Breast epithelium (tissue), 4 donors: ENCODE measurements at places on chromosomes 2 and 18. TPM values are rescaled to one million over a fixed set of nuclear protein-coding genes. Genes with fewer than 3 reads are reported as not detected.

DNA sequence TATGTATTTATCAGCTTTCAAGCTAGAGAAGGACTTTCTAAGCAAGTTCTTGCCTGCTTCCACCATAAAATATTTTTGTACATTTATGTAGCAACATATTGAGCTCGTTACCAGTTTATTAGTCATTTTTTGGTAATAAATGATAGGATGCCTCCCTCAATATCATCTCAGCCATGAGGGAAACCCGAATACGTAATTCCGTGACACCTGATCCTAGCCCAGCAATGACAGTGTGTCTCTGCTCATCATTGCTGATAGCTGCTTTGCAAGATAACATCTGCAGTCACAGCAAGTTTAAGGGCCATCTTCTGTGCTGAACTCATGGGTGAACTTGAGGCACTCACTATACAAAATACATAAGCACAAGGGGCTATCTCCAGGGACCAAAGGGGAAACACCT is 62.2 kb downstream of the COL6A3 start:
- no peak overlapping the region for H3K4me3 ChIP-seq
- DNase-seq: no peak
- no peaks in the 10 kb centered on the region for H3K27me3 ChIP-seq
- no peaks in the 10 kb centered on the region for H3K36me3 ChIP-seq
- peak overlapping the region; percentile 66 for H3K27ac ChIP-seq

GRCh38 chr2:234074751-234075517 is 24.4 kb downstream of the SPP2 start:
- no peak overlapping the region for H3K27ac ChIP-seq
- no peak overlapping the region for H3K4me3 ChIP-seq
- H3K27me3 ChIP-seq: no peaks in the 10 kb centered on the region
- no peak for DNase-seq
- H3K4me1 ChIP-seq: no peaks in the 10 kb centered on the region
- no peaks in the 10 kb centered on the region for H3K36me3 ChIP-seq

GRCh38 chr18:10814336-10814735 is 288.5 kb downstream of the NAPG start:
- H3K27ac ChIP-seq: no peak overlapping the region
- DNase-seq: no peak
- no peaks in the 10 kb centered on the region for H3K4me1 ChIP-seq
- no peak overlapping the region for H3K4me3 ChIP-seq
- no peaks in the 10 kb centered on the region for H3K36me3 ChIP-seq

DNA sequence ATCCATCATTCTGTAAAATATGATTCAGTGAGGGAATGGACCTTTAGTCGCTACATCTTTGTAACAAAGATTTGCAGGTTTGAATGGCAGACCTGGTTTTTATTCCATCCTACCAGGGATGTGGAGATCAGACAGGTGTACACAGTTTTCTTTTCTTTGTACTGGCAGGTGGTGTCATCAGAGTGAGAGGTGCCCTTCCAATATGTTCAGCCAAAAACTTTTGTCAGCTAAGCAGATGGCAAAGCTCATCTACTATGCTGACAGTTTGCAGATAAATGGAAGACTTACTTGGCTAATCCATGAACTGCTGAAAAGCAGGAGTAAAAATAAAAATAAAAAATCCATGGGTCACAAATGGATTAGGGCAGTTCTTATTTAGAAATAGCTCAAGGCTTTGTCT is 185.5 kb upstream of the DOK6 start:
- no peaks in the 10 kb centered on the region for H3K27me3 ChIP-seq
- H3K27ac ChIP-seq: no peak overlapping the region
- no peak overlapping the region for H3K4me3 ChIP-seq

- H3K27me3 ChIP-seq: no peaks in the 10 kb centered on the region
- DNase-seq: no peak
- H3K4me3 ChIP-seq: no peak overlapping the region
- H3K27ac ChIP-seq: no peak overlapping the region
- no peaks in the 10 kb centered on the region for H3K36me3 ChIP-seq
Measured at GRCh38 chr18:68148863-68149262, 566.0 kb downstream of the TMX3 start.

Gene NAT8
- total RNA-seq: not detected

- H3K36me3 ChIP-seq: no peaks in the 10 kb centered on the region
- DNase-seq: no peak
- no peak overlapping the region for H3K27ac ChIP-seq
- H3K4me3 ChIP-seq: no peak overlapping the region
- H3K27me3 ChIP-seq: no peaks in the 10 kb centered on the region
Measured at GRCh38 chr2:120887320-120887697, 151.6 kb downstream of the GLI2 start.

- H3K27me3 ChIP-seq: no peaks in the 10 kb centered on the region
- no peak overlapping the region for H3K27ac ChIP-seq
Measured at GRCh38 chr2:53740170-53740569, 27.4 kb upstream of the CHAC2 start.
